ENCODE measurements at places on chromosomes 7 and 10.

DNA sequence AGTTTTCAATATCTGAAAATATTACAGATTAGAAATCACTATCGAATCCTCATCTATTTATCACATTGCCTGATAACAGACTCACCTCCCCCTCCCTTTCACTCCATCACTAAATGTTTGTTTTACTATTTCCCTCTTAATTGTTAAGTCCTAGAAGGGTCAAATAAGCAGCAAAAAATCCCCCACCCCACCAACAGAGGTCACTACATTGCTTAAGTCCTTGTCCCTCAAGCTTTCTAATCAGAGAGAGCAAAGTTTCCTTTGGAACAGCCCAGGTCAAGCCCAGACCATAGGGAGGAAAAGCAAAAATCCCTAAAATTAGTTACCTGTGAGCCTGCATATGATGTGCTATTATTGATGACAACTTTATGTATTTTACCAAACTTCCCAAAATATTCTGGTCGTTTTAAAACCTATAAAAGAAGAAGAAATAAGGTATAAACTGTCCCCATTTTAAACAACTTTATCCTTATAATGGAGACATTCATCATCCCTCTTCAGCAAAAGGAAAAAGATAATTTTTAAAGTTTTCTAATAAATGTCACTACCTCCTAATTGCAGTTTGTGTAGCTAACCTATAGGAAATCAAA lies 95.0 kb downstream of the CNOT4 start:
- peak; percentile 56 for DNase-seq

DNA sequence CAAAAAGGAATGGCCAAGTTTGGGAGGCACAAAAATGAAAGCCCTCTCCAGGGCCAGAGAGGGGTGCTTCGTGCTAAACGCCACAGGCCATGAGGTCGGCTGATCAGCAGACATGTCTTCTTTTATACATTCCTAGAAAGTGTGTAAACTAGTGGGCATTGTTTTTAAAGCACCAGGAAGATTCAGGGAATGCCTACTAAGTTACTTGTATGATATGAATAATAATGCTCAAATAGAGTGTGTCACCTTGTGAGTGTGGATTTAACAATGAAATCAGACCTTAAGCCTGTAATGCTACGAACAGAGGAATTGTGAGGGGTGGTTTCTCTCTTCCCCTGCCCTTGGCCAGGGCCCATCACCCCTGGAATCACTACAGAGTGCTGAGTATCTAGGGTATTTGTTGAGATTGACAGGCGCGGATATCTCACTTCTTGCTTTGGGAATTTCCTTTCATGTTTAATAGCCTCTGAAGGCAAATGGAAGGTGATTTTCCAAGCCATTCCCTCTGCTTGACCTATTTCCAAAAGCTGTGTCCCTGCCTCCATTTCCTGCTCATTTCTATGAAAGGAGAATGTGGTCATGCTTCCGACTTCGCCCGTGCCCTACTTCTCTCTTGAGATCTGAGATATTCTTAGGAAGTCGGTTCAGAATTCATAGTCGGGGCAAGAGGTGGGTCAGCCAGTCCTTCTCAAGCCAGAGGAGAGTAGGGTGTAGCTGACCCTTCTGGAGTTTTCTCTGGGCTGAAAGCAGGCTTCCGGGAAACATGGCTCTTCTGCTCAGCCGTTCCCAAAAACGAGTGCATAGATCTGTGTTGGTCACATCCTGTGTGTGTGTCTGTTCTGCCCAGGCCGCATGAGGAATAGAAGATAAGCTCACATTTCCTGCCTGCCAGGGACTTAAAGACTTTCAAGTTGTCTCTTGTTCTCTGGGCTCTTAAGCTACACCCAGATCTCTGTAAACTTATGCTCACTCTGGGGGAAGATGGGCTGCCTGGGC lies 167.8 kb upstream of the ITGB1 start:
- DNase-seq: no peak

- DNase-seq: no peak
These were observed 37.5 kb upstream of the DNAJB6 start for GRCh38 chr7:157299317-157299612.

DNA sequence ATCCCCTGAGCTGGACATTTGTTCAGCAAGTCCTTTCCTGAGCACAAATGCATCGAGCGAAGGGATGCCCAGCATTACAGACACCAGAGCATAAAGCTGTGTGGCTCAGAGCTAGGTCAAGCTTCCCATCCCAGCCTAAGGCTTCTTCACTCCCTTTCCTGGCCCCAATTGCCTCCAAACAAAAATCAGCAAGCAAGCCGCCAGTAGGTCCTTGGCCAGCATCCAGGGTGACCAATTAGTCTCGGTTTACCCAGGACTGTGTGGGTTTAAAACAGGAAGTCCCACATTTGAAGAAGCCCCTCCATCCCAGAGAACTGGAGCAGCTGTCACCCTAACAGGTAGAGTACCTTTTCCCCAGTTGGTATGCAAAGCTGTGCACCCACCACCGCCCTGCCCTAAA lies 51.2 kb downstream of the PRKAG2 start:
- peak; percentile 65 for DNase-seq

DNA sequence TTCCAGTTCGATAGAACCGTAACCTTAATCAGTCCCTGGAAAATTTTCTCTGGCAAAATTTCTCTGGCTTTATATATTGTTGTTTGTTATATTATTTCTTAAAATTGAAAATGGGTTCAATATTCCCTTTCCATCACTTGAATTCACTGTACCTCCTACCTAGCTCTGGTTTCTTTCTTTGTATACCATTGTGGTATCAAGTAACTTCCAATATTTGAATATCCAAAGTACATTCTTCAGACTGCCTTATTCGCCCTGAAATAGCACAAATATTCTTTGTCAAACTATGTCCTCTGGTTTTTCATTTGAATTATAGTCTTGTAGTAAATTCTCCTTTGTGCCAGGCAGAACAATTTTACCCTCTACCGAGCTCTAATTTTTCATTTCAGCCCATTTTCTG lies 541.6 kb downstream of the REEP3 start:
- DNase-seq: no peak

- DNase-seq: no peak
These were observed 24.3 kb upstream of the DNA2 start for GRCh38 chr10:68496072-68496471.

DNA sequence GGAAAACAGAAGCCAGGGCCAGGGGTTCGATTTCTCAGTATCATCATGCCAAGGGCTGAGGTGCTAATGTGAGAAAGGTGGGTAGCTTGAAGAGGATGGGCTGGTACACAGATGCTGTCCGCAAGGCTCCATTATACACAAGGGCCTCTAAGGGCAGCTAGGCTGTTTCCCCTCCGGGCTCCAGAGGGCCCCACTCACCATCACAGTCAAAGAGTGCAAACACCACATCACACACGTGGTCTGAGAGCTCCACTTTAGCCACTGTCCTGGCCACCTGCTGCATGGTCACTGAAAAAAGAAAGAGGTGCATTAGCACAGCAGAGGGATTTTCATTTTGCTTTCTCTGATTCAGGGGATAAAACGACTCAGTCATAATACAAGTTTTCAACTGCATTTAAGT lies 20.9 kb upstream of the DNAJB12 start:
- DNase-seq: peak; percentile 44

- DNase-seq: no peak
These were observed 97.6 kb downstream of the SEM1 start for GRCh38 chr7:96612034-96612433.

DNA sequence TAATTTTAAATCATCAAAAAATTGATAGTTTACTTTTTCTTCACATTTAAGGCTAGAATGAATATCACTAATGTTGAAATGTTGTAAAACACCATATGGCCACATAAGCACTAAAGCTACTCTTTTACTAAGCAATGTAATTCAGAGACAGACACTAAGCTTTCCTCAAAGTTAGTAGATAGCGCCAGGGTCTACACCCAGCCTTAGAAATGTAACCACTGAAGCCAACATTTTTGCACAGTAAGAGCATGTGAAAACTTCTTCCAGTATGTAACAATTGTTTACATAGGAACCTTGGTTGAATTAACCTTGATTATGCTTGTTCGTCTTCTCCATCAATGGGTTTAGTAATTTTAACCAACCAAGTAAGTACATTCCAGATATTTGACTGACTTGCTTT lies 28.4 kb upstream of the PRKG1 start:
- DNase-seq: no peak

DNA sequence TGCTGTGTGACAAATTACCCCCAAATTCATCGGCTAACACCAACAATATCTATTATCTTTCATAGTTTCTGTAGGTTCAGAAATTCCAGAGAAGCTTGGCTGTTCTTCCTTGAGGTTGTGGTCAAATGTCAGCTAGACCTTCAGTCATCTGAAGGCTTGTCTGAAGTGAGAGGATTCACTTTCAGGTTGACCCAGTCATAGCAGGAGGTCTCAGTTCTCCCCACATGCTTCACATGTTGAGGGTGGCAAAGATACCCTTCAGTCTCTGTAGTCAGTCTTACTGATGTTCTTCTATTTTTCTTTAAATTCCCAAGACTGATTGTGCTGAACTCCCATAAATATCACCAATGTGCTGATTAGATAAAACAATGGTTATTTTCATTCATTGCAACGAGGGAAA lies 1692.0 kb downstream of the REEP3 start:
- no peak for DNase-seq

DNA sequence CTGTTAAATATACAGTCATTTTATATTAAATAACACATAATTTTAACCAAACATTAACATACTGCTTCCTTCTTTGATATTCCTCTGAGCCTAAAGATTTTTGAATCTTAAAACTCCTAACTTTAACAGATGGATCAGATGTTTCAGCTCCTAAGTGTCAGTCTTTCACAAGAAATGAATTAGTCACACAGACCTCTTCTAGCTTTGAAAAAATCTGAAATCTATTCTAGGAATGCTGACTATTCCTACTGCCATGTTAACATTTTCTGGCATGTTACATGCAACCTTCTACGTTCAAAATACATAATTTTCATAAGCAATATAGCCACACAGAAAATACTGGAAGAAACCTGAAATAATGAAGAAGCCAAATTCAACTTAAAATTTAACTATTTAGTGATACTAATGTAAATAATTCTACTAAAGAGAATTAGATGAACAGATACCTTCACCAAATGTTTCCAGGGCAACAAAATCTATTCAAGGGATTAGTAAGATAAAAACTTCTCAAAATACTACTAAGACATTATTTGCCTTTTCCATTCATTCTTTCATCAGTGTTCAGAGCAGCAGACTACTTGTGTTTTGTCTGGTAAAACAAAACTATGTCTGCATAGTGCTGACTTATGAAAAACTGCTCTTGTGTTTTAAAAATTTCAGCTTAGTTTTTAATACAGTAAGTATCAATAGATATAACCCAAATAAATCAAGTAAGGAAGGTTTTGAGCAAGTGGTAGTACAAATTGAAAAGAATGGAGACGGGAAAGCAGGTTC lies 9.2 kb downstream of the JMJD1C start:
- no peak for DNase-seq

- DNase-seq: no peak
These were observed 30.5 kb downstream of the PLXNA4 start for GRCh38 chr7:132545756-132546155.

- DNase-seq: no peak
These were observed 643.4 kb downstream of the AUTS2 start for GRCh38 chr7:70241536-70242175.

DNA sequence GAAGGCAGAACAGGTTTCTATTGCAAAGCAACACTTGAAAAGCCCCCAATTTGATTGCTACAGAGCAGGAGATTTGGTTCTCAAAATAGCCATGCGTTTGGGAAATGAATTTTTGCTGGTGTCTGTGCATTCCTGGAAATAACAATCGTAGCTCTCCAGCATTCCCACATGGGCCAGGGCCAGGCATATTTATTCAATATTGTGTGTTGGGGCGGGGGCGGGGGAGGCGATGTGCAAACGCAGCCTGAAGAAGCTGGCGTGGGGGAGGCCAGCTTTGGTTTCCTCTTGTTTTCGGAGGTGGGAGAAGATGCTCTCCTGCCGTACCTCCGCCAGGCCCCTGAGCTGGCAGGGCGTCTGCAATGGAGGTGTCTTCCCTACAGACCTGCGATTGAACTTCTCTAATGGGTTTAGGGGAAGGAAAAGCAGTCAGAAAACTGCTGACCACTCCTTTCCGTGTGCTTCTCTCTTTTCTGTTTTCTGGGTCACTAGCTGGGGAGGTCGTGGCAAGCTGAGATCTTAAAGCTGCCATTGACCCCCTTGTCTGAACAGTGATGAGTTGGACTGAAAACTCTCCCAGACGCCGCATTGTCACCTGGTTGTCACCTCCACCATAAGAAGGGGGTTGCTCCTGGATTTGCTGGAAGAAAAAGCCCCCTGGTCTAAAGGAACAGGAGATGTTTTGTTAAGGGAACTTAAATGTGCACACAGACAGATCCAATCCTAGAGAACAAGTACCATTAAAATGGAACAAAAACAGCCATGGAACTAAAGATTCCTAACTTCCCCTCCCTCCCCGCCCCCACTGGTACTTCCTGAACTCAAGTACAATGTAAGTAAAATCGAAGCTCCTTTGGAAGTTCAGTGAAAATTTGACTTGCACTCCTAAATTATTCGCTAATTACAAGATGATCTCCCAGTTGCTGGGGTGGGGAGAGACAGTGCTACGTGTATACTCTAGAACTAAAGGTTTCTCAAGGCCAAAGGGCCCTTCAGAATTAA lies 56.4 kb upstream of the HABP2 start:
- peak; percentile 41 for DNase-seq

- peak; percentile 16 for DNase-seq
These were observed 663 bp downstream of the HERPUD2 start for GRCh38 chr7:35694161-35694783.

- no peak for DNase-seq
These were observed 23.5 kb downstream of the CAMK1D start for GRCh38 chr10:12372846-12373245.

Data from suppressor macrophage (primary cell).